ENCODE measurements at places on chromosomes 2 and 18.

- DNase-seq = no peak
Measured at GRCh38 chr2:220665108-220665471, 907.0 kb downstream of the EPHA4 start.

DNA sequence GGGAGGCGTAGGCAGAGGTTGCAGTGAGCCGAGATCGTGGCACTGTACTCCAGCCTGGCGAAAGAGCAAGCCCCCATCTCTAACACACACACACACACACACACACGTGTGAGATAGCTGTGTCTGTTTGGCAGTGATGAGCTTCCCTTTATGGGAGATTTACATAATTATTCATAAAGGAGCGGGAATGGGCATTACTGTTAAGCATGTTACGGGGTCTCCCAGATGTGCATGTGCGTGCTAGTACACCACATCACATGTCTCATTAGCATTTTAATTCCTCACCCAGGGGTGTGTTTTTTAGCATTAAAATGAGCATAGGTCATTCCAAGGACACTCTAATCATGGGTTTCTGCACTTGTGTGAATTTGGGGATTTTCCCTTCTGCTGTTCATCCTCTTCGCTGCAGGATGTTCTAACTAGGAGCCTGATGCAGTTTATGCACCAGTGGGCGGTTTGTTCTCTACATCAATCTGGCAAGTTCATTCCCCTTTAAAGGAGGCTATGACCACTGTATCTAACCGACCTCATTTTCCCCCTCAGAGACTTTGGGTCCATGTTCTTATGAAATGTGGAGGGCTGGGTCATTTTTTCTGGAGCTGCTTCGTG lies 1.0 kb upstream of the FAM178B start:
- DNase-seq = no peak

GRCh38 chr18:44197832-44198611 lies 482.7 kb upstream of the SETBP1 start:
- no peak for DNase-seq

DNA sequence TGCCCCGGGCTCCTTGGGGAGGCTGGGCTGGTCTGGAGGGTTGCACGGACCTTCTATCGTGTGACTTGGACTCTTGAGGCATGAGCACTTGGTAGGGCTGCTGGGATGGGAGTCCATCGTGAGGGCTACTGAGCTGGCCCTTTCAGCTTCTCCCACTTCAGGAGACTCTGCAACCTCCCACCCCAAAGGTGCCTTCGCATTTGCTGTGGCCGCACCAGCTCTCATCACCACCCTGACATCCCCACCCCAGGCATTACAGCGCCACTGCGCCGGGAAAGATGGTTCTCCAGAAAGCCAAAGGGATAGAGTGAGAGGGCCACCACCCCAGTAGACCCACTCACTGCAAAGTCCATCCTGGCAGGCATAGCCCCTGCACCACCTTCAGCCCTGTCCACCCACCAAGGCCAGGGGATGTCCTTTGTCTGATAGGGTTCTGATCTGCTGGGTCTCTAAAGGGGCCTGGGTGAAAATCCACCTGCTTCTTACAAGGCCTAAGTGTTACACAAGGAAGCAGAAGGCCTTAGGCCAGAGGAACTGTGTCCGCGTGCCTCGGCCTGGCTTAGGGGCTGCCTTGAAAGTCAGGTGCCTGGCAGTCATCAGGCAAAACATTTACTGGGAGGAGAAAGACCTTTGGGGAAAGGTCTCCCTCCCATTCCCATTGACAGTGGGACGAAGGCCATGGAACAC lies 5.1 kb downstream of the EHD3 start:
- no peak for DNase-seq

- DNase-seq = no peak
Measured at GRCh38 chr2:149735237-149735958, 147.8 kb upstream of the MMADHC start.

- DNase-seq = no peak
Measured at GRCh38 chr2:232339121-232340081, 39.1 kb upstream of the ALPP start.

GRCh38 chr18:59228351-59228750 lies 8.4 kb downstream of the GRP start:
- peak; percentile 48 for DNase-seq

- no peak for DNase-seq
Measured at GRCh38 chr2:137031731-137032130, 266.4 kb downstream of the THSD7B start.

- DNase-seq = peak; percentile 26
Measured at GRCh38 chr2:171985076-171985475, 14.7 kb upstream of the METAP1D start.

- peak; percentile 12 for DNase-seq
Measured at GRCh38 chr2:223414646-223415045, 187.5 kb downstream of the SCG2 start.

GRCh38 chr2:235719146-235719942 lies 225.5 kb downstream of the AGAP1 start:
- DNase-seq = peak; percentile 30

GRCh38 chr2:7627583-7627982 lies 710.4 kb downstream of the RNF144A start:
- peak; percentile 34 for DNase-seq

DNA sequence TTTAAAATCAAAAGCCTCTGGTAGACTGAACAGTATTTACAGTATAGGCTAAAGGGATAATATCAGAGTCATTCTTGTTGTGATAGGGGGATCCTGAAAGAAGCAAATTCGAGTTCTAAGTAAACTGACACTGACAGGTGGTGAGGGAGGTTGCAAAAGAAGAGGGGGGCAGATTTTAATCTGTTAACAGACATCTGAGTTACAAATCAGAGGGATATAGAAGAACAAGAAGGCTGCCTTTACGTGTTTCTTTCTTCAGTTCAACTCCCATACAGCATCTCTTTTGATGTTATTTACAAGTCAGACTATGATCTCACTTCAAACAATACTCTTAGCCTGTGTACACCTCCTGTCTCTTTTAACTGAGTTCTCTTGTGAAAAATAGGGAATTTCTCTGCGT lies 16.3 kb upstream of the ITGA4 start:
- no peak for DNase-seq

GRCh38 chr18:26468931-26469340 lies 79.4 kb downstream of the KCTD1 start:
- no peak for DNase-seq

- DNase-seq = no peak
Measured at GRCh38 chr2:109683452-109683851, 69.3 kb downstream of the SOWAHC start.
